Ascending aorta (tissue), 2 donors: ENCODE measurements at places on chromosomes 2 and 18.

DNA sequence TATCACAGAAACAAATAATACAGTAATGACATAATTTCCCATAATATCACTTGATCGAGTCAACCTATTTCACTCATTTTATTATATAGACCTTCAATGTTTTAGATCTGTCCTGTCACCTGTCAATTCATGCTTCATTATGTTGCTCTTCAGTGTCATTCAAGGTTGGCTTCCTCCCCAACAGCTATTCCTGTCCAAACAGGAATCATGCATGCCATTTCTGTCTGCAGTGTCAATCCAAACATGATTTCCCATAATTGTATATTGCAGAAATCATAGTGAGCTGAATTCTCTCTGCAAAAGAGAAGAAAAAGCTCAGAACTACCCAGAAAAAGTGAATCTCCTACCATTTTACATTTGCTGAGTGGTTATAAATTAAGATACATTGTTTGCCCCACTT is 628.6 kb downstream of the NR4A2 start:
- no peak for DNase-seq

- peak; percentile 76 for DNase-seq
Measured at GRCh38 chr2:10400568-10400977, 47.6 kb downstream of the ODC1 start.

- DNase-seq: no peak
Measured at GRCh38 chr2:216714376-216714775, 19.0 kb upstream of the IGFBP5 start.

DNA sequence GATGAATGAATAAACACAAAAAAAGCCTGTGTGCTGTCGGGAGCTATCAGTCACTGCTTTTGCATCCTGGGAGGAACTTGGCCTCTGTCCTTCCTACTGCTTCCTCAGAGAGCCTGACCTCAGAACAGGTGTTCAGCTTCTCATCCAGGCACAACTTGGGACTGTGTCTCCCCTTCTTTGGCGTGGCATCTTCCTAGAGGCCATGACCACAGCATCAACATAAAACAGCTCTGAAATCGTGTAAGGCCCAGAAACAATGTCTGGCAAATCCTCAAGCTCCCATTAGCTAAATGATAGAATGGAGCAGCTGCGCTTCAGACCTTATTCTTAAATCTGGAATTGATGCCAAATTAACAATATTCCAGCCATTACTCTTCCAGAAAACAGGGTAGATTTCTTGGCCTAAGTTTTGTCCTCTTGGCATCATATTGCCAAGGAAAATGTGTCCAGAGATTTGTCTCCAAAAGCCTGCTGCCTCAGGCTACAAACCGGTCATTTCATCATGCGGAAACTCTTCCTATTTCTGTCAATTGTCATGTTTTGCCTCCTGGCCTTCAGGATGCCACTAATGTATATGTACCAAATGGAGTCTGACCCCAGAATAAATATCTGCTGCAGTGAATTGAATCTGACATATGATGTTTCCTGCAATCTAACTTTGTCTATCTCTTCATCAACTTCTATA is 53.2 kb upstream of the RAB27B start:
- no peak for DNase-seq

GRCh38 chr2:164898475-164898874 is 56.9 kb downstream of the SLC38A11 start:
- DNase-seq: no peak

- DNase-seq: no peak
Measured at GRCh38 chr2:231616296-231616695, 23.6 kb downstream of the TEX44 start.

GRCh38 chr2:56565143-56565542 is 381.4 kb downstream of the CCDC85A start:
- DNase-seq: no peak
